ENCODE measurements at places on chromosomes 3 and 15.

DNA sequence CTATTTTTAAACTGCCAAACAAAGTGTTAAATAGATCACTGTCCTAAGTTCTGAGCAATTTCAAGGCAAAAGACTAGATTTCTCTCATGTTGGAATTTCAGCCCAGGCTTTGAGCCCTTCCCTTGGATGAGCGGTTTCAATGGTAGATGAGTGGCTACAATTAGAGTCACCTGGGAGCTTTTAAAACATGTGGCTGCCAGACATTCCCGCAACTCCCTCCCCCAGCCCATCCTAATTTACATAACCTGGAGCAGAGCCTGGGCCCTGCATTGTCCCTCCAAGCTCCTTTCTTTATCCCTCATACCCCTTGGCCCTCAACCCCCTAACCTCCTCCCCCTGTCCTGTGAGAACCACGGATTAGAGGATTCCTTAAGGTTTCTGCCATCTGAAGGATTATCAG lies 357.5 kb upstream of the UMPS start:
- no peak for DNase-seq

- DNase-seq: no peak
Observed at GRCh38 chr15:52783191-52783829, 6.8 kb downstream of the ONECUT1 start.

DNA sequence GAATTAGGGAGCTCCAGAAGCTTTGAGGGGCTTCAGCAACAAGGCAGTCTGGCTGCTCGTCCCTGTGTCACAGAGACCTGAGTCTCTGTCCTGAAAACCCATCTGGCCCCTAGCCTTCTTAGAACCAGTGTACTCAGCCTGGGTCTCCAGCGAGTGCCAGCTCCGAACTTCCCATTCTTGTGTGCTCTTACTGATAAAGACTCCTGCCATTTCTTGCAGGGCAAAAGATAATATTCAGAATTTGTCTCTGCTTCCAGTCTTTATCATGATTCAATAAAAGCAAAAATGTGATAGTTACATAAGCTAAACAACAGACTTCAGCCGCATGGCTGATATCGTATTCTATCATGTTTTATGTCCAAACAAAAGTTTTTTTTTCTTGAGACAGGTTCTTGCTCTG lies 36.0 kb upstream of the BCL2A1 start:
- no peak for DNase-seq

DNA sequence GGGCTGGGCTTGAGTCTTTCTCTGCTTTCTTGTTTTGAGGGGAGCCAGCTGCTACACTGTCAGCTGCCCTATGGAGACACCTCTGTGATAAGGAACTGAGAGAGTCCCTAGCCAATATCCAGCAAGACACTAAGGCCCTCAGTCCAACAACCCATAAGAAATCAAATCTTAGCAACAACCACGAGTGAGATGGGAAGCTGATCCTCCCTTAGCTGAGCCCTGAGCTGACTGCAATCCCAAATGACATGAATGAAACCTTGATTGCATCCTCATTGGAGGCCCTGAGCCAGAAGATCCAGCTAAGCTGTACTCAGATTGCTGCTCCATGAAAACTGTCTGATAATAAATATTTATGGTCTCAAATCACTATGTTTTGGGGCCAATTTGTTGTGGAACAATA lies 302.1 kb upstream of the MME start:
- no peak for DNase-seq

- DNase-seq: no peak
Observed at GRCh38 chr3:23991306-23991682, 46.2 kb downstream of the NR1D2 start.

GRCh38 chr3:157297328-157297915 lies 137.5 kb upstream of the CCNL1 start:
- DNase-seq: no peak
